ENCODE measurements at places on chromosomes 6 and 20.
A peak's percentile ranks its signal among the peaks of the same experiment; 100 is the strongest.

DNA sequence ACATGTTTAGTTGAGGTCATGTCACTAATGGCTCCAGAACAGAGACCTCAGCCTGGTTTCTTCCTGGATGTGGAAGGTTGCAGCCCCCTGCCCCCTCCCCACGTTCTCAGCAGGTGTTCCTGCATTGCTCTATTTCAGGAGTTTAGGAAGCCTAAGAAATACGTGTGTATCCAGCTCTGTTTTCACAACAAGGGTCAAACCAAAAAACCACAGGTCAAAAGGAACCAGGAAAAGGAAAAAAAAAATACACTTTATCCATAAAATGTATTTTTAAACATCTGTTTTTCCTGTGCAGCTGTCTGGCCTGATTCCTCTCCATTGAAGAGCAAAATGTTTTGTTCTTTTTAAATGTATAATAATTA is 107.9 kb upstream of the PLEKHG1 start:
- no peak for DNase-seq

DNA sequence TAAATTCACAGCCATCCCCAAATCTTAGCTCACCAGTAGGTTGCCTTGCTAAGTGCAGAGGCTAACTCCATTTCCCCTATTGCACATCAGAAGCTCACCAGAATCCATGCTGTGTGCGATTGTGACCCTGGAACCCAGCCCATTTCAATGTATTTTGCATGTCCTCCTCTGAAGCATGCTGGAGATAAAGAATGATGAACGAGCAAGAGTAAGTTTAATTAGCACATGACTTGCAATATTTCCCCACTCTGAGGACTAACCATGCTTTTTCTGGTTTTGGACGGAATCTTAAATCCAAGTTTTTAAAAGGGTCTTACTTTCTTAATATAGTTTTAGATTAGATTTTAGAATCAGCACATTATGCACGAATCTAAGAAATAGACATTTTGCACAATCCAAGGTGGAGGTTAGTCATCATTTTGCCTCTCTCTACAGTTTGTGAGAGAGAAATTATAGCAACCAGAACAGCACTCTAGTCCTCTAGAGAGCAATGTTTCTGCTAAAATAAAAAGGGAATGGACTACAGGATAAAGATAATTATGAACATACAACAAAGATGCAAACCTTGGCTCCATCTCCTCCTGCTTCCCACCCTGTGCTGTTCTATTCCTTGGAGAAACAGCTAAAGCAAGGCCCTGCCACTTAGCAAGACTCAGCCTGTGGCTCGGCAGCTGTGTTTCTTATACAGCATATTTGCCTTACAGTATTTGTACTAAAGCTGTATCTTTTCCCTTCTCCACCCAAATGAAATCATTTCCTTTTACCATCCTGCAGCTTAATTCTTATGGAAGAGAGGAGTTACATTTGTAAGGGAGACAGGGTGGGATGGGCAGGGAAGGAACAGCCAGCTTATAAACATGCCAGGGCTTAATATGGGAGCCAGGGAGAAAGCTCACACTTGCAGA is 24.9 kb upstream of the LAMA4 start:
- no peak for DNase-seq

GRCh38 chr20:62163485-62163865 is 19.4 kb upstream of the MTG2 start:
- DNase-seq, result no peak

DNA sequence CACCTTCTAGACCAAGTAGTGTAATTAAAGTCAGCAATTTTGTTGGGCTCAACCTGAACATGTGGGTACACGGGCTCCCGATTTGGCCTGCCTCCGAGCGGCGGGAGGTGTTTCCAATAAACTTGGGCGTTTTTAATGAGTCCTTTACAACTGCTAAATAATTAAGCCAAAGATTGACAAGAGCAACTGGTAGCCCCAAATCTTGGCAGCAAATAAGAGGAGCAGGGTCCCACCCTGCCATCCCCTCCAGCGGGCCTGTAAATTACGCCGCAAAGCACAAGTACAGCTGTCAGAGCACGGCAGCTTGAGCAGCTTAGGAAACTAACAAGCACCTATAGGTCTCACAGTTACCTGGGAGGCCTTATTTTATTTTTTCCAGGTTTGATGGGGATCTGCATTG is 217.1 kb downstream of the BMP7 start:
- DNase-seq, result no peak

- DNase-seq, result no peak
These were observed 196.2 kb downstream of the BTBD9 start for GRCh38 chr6:38443352-38444144.

DNA sequence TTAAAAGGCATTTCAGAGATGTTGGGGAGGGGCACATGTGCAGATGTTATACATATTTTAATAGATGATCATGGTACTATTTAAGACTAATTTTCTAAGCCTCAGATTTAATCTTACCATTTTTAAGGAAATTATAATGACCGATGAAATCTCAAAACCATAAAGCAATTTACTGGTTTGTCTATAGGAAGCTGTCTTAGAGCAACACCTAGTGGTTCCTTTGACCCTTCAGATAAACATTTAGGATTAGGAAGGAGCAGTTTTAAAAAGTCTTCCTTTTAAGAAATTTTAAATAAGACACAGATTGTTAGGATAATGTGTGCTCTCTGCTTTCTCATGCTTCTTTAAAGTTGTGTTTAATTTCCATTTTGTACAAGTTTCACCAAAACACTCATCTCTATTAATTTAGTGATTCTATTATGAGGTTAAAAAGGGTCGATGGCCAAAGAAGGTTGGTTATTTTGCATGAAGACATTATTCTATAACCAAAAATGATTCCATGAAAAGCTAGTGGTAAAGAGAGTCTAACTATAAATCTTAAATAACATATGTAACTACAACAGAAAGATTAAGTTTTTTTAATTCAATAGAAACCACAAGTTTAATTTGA is 376.4 kb downstream of the HACE1 start:
- DNase-seq, result no peak

DNA sequence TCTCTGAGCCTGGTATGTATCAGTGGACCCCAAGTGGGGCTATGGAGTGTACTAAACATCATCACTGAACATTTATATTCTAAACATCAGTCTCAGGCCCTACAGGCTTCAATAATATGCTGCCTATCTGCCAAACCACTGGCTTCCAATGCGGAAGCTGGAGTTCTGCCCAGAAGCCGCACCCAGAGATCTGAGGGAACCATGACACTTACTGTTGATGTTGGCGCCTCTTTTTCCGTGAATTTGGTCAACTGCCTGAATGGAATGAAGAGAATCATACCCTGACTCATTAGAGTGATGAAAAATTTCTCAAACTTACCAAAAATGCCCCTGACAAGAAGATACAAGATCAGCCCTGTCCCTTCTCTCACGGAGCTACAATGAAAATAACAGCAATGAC is 66.2 kb downstream of the SLC22A23 start:
- peak; percentile 31 for DNase-seq

- DNase-seq, result no peak
These were observed 99.6 kb upstream of the COL21A1 start for GRCh38 chr6:56346958-56347357.

GRCh38 chr6:110399219-110400071 is 15.9 kb downstream of the DDO start:
- DNase-seq, result peak; percentile 32

- DNase-seq, result no peak
These were observed 76.4 kb upstream of the MLN start for GRCh38 chr6:33880104-33880678.

DNA sequence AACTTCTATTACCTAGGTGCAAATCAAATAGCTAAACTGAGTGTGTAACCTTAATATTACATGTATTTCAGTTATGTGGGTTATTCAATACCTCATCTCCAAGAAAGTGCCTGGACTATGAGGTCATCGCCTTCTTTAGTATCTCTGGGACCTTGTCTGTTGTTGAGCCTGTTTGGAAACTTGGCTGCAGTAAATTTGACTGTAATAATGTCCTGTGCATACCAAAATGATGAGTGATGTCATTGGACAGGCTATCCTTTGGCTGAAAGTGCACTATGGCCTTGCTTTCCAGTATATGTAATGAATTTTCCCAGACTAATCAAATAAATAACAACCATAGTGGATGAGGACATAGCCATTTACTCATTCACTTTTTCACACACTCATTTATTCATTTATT is 455.1 kb downstream of the ADGRB3 start:
- no peak for DNase-seq

DNA sequence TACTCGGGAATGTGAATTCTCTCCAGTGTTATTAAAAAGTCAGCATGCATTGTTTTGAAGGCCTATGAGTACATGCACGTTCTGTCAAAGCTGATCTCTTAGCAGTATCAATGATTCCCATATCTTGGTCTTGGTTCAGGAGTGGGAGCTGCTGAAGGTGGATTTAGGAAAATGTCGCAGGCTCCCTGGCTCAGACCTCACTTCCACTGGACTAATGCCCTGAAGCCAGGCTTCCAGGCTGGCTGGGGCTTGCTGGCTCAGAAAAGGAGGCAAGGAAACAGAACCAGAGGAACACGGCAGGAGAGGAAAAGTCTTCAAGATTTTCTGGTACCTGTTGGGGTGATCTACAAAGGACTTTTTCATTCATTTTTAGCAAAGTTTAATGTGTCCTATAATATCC is 81.6 kb downstream of the OLIG3 start:
- no peak for DNase-seq

GRCh38 chr6:36200154-36200891 is 3.8 kb downstream of the BRPF3 start:
- no peak for DNase-seq

DNA sequence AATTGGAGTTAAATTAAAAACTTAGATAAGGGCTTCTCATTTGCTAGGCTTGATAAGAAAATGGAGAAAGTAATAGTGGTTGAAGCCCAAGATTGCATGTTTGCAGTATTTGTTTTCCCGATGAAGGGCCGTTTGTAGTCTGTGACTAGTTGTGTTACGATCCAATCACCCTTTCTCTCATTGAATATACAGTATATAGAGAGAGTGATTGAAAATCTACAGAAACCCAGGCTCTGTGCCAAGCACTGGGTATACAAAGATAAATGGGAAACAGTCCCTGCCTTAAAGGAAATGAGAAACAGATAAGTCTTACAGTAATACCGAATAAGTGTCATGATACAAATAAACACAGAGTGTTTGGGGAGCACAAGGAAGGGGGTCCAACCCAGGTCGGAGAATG is 55.2 kb upstream of the CDKAL1 start:
- DNase-seq, result no peak

GRCh38 chr20:10563935-10564492 is 109.8 kb downstream of the JAG1 start:
- DNase-seq, result no peak

DNA sequence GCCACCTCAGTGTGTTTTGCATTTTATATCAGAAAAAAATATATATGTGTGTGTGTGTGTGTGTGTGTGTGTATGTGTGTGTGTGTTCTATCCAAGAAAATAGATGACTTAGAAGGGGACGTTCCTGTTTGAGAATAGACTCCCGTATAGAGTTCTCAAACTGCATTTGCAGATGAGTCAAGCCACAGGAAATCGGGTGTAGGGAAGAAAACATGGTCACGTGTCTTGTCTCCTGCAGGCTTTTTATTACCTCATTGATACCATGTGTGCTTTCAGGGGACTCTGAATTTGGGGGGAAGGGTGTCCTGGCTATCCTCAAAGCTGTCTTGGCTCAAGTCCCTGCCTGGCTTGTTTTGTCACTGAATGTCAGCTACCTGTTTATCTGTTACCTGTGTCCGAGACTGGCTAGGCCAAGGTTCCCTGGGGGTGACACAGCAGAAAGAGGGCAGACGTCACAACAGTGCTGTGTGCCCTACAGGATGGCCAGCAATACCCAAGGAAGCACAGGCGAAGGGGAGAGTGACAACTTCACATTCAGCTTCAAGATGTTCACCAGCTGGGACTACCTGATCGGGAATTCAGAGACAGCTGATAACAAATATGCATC is 55.7 kb upstream of the NOP56 start:
- DNase-seq, result no peak

GRCh38 chr6:134472661-134473060 is 154.7 kb upstream of the SGK1 start:
- no peak for DNase-seq

DNA sequence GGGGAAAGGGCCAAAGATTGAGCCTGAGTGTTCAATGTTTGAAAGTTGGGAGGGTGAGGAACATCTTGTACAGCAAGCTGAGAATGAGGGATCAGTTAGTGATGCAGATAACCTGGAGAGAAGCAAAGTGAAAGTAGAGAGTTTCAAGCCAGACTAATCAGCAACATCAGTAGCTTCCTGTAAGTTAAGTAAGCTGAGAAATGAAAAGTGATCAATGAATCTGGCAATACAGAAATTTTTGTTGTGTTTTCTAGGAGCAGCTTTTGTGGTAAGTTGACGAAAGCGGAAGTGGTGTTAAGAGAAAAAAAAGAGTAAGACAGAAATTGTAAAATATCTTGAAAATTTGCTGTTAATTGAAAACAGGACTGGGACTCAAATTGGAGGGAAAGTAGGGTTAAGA is 855.5 kb upstream of the MAP3K7 start:
- DNase-seq, result no peak

GRCh38 chr20:51388227-51388626 is 154.3 kb downstream of the NFATC2 start:
- no peak for DNase-seq

GRCh38 chr20:14523090-14523489 is 185.7 kb upstream of the FLRT3 start:
- no peak for DNase-seq

- DNase-seq, result no peak
These were observed 8.9 kb downstream of the FAM217B start for GRCh38 chr20:59948828-59949720.

GRCh38 chr20:63402181-63402859 is 41.2 kb upstream of the CHRNA4 start:
- DNase-seq, result no peak

- peak; percentile 45 for DNase-seq
These were observed 125.1 kb downstream of the SNX5 start for GRCh38 chr20:17843246-17844132.

GRCh38 chr20:31670371-31671228 is 32.9 kb downstream of the COX4I2 start:
- peak; percentile 35 for DNase-seq

DNA sequence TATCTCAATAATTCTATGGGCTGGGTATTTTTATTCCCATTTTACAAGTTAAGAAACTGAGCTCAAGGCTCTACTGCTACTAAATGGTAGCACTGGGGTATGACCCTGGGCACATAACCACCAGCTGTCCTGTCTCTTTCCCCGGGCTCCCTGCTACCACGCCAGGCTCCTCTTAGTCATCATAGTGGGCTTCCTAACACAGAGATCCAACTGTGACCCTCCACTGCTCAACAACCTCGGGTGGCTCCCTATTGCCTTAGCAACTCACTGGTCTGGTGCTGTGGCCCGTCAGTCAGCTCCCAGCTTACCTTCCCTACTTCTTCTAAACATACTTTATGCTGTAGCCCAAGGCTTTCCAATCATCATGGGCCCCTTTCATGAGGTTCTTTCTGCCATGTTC is 4.5 kb downstream of the KIAA1755 start:
- DNase-seq, result no peak

GRCh38 chr6:108564178-108564577 is 3.5 kb downstream of the FOXO3 start:
- no peak for DNase-seq

- DNase-seq, result peak; percentile 21
These were observed 346.5 kb upstream of the PLCB4 start for GRCh38 chr20:8722277-8722928.

Data from uterus (tissue), 4 donors.